Activated naive CD8-positive, alpha-beta T cell treated with anti-CD3 and anti-CD28 coated beads, Interleukin-2, amount 50 U/mL, for 16 hours (primary cell): ENCODE measurements at places on chromosomes 1 and 21.

DNA sequence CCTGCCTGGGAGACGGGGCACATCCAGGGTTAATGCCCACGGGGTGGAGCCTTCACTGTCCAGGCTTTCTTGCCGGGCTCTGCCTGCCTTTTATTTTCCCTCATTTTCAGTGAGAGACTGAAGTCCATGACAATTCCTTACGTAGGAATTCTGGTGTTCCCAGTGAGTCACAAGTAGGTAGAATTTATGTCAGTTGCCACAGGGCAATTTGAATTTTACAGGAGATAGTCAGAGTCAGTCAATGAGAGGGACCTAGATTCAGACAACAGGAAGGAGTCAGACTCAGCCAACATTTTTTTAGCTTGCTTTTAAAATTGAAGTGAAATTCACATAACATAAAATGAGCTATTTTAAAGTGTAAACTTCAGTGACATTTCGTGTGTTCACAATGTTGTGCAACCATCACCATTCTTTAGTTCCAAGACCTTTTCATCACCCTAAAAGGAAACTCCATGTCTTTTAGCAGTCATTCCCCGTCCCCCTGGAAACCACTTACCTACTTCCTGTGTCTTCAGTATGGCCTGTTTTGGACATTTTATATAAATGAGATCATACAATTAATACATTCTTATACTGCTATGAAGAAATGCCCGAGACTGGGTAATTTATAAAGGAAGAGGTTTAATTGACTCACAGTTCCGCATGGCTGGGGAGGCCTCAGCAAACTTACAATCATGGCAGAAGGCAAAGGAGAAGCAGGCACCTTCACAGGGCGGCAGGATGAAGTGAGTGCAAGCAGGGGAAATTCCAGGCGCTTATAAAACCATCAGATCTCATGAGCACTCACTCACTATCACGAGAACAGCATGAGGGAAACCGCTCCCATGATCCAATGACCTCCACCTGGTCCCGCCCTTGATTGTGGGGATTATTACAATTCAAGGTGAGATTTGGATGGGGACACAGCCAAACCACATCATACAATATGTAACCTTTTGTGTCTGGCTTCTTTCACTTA is 14.6 kb downstream of the AJAP1 start:
- DNase-seq = no peak

- DNase-seq = no peak
Observed at GRCh38 chr1:5975133-5975880, 16.9 kb downstream of the NPHP4 start.

DNA sequence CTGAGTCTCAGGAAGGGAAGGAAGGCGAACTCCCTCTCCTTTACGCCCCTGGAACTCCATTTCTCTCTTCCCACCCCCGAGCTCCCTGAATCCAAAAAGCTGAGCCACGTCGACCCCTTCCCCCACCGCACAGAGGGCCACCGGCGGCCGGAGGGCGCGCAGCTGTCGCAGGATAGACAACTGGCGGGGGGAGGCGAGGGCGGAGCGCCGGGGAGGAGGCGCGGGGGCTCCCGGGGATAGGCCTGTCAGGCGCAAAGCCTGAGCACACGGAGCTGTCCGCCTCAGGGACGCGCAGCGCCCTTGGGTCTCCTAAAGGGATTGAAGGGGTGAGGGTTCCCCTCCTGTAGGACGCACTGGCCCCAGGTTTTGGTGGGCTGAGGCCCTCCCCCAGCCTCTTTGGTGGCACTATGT is 752 bp upstream of the ACTA1 start:
- DNase-seq = no peak

DNA sequence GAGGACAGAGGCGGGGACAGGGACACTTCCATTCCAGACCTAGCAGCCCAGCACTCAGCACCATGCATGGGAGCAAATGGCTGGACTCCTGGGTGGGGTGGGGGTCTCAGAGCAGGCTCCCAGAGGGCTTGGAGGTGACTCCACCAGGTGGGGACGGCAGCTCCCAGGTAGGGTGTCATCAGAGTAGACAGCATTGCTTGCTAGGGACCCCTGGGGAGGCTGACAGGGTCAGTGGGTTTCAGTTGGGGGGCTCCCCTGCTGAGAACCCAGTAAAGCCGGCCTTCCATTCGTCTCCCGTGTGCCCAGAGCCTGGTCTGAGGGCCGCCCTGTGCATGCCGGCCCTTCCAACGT is 4.8 kb upstream of the GJC2 start:
- no peak for DNase-seq

DNA sequence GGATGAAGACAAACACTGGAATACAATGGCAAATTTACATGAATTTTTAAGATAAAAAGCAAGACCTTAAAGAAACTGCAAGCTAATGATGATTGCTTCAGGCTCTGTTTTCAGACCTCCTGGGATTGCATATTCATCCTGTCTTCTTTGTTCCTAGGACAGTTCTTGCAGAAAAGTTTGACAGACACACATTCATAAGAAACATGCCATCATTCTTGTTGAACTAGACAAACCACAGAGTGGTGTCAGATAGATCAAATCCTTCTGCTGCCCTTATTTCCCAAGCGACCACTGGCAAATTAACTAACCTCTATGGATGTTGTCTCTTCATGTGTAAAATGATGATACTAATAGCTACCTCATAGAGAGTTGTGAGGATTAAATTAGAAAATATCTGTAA is 181.3 kb downstream of the KCTD3 start:
- no peak for DNase-seq

DNA sequence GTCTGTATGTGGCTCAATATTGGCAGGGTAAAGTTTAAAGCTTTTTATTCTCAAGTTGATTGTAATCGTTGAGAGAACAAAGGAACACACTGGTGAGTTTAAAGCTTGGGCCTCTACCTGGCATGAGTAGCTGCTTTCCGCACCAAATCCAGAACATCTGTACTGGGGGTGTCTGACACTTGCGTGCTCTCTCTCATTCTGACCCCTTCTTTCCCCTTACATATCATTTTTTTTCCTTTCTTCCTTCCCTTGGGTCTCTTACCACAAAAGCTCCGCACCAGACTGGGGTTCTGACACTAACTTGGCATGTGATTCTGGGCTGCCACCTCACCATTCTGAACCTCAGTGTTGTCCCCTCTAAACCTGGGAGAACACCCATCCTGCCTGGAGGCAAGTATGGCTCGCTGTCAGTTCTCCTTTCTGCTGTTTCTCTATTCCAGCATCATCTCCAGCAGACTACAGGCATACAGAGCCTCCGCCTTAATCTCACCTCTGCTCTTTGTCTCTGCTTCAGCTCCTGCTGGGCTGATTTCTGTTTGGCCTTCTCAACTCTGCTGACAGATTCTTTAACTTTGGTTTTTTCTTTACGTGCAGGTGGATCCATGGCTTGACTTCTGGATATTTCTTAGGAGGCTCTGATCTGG is 859 bp upstream of the ERMAP start:
- no peak for DNase-seq

GRCh38 chr1:117098287-117098890 is 23.2 kb downstream of the TRIM45 start:
- no peak for DNase-seq

DNA sequence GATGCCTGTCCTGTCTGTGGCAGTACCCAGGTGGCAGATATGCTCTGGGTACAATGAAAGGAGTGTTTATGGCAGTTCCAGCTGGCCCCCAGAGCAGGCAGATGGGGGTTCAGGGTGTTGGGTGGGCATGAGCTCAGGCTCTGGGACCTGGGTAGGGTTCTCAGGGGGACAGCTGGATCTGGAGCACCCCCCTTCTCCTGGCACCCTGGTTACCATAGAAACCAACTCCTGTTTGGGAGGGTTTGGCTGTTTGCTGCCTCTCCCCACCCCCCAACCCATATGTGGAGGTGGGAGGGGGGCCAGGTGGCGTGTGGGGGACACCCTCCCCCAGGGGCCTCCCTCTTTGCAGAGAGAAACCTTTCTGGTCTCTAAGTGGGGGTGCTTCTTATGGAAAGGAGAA is 7.1 kb downstream of the FOXO6 start:
- DNase-seq = no peak
